ENCODE measurements at places on chromosomes 4 and X. TPM values are rescaled to one million over a fixed set of nuclear protein-coding genes. Genes with fewer than 3 reads are reported as not detected.

DNA sequence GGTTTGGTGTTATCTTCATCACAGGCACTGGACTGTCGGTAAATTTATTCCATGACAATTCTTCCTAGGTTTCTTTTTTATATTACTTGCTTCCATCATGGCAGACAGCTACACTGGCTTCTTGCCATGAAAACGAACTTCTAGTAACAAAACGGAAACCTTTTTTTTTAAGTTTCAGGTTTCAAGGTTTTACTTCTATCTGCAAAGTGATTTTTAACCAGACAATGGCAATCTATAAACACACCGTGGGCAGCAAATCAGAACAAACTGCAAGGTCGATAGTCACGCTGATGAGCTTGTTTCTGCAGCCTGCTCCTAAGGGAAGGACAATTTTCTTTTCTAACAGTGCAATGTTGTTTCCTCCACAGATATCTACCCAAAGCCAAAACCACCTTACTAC is 29.9 kb downstream of the XG start:
- no peak overlapping the region for H3K4me3 ChIP-seq
- no peaks in the 10 kb centered on the region for H3K36me3 ChIP-seq
- DNase-seq, result no peak
- H3K4me1 ChIP-seq, result no peaks in the 10 kb centered on the region

VEGFC gene
- total RNA-seq, result not detected

DNA sequence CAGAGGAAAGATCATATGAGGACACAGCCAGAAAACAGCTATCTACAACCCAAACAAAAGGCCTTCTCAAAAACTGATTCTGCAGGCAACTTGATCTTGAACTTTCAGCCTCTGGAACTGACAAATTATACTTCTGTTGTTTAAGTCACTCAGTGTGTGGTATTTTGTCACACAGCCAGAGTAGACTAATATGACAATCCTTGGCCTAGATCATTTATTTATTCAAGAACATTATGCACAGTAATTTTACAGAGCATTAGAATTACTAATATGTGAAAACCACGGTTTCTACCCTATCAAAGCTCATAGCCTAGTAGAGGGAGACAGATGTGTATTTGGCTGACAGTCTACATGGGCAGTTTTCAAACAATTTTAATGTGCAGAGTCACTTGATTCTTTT is 167.8 kb upstream of the PCDH18 start:
- H3K27ac ChIP-seq, result no peak overlapping the region
- no peak for DNase-seq
- no peaks in the 10 kb centered on the region for H3K36me3 ChIP-seq
- no peaks in the 10 kb centered on the region for H3K4me1 ChIP-seq
- H3K4me3 ChIP-seq, result no peak overlapping the region

GRCh38 chrX:16733013-16733412 is 13.6 kb downstream of the SYAP1 start:
- no peaks in the 10 kb centered on the region for H3K27me3 ChIP-seq
- peak overlapping the region; percentile 15 for H3K27ac ChIP-seq
- peaks cover 11% of the 10 kb centered on the region for H3K36me3 ChIP-seq

DNA sequence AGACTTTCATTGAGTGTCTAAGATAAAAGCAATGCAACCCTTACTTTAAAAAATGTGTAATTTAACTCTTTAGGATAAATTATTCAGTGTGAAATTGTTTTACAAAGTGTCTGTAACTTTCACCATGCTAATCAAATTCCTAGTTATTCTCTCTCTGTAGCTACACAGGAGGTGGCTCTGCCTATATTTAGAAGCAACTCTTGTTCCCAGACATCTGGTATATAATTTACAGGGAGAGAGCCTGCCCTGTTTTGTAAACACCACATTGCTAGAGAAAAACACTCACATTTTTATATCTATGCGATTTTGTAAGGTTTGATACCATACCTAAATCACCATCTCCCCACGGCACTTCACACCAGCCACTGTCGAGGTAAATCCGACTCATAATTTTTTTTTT is 35.5 kb upstream of the SPATA4 start:
- H3K4me1 ChIP-seq, result no peaks in the 10 kb centered on the region
- H3K27me3 ChIP-seq, result peaks cover 4% of the 10 kb centered on the region
- DNase-seq, result no peak
- no peak overlapping the region for H3K27ac ChIP-seq

RNF212 gene
- total RNA-seq, result 0.93 TPM

ALPK1 gene
- 9.7 TPM for total RNA-seq

DNA sequence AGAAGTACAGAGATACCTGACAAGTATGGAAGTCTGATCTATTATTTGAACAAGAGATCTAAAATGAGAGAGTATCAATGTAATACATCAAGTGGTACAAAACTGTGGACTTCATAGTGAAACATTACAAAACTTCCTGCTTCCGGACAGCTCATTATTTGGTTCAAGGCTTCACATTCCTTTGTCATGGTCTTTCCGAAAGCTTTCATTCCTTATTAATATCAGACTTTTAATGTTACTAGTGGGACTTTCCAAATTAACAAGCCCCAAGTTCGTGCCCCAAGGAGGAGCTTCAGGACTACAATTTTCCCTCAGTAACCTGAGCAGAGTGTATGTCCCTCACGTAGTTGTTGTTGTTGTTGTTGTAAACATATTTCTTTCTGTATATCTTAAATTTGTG is 1.2 kb downstream of the CHIC2 start:
- H3K36me3 ChIP-seq, result peaks cover 16% of the 10 kb centered on the region
- peaks cover 54% of the 10 kb centered on the region for H3K4me1 ChIP-seq
- DNase-seq, result no peak
- H3K27me3 ChIP-seq, result no peaks in the 10 kb centered on the region
- peak overlapping the region; percentile 94 for H3K27ac ChIP-seq

DNA sequence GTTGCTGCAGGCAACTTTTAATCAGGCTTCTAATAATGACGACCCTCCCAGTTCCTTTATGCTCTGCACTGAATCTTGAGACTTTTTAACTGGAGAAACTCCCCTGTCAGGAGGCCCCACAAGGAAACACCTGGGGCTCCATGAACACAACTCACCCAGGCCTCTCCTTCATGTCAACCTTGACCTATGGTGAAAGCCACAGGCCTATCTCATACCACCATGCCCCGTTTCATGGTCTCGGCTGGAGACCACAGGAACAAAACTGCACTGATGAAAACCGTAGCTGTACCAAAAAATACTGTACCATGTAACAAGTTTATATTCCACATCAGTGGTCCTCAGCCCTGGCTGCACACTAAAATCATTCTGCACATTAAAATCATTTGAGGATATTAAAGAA is 57.0 kb downstream of the ZNF827 start:
- H3K36me3 ChIP-seq, result peaks cover 28% of the 10 kb centered on the region
- no peak overlapping the region for H3K4me3 ChIP-seq
- no peaks in the 10 kb centered on the region for H3K27me3 ChIP-seq
- DNase-seq, result no peak

- peak overlapping the region; percentile 4 for H3K27ac ChIP-seq
- peaks cover 9% of the 10 kb centered on the region for H3K27me3 ChIP-seq
Observed at GRCh38 chrX:66200050-66200664, 36.1 kb downstream of the HEPH start.

RAB41 gene
- total RNA-seq, result not detected

GRCh38 chrX:45794323-45794994 is 593.8 kb upstream of the DIPK2B start:
- no peaks in the 10 kb centered on the region for H3K27me3 ChIP-seq
- H3K4me3 ChIP-seq, result no peak overlapping the region
- no peak for DNase-seq

GRCh38 chrX:153495362-153495751 is 577 bp downstream of the BGN start:
- H3K4me3 ChIP-seq, result no peak overlapping the region
- H3K27me3 ChIP-seq, result no peaks in the 10 kb centered on the region
- no peaks in the 10 kb centered on the region for H3K4me1 ChIP-seq
- H3K27ac ChIP-seq, result no peak overlapping the region
- H3K36me3 ChIP-seq, result no peaks in the 10 kb centered on the region

TDO2 gene
- total RNA-seq, result not detected

SATL1 gene
- total RNA-seq, result not detected

MUC7 gene
- not detected for total RNA-seq

DNA sequence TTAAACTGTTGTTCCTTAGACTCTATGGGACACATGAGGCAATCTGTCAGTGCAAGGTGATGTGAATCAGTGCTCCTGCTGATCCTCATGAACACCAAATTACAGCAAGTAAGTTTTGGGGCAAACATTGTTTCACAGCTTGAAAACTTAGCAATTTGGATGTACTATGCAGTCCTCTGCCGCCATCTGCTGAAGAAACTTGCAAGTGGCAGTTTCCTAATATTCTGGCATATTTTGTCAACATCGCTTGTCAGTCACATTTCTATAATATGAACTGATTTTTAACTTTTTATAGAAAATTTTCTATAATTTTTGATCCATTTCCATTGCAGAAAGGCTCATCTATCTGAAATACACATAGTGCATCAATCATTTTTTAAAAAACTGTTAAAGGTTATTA is 56.3 kb downstream of the ZAR1 start:
- no peak overlapping the region for H3K4me3 ChIP-seq
- peaks cover 5% of the 10 kb centered on the region for H3K4me1 ChIP-seq
- no peaks in the 10 kb centered on the region for H3K27me3 ChIP-seq
- no peak for DNase-seq

GRCh38 chr4:64940698-64941097 is 531.4 kb upstream of the TECRL start:
- no peaks in the 10 kb centered on the region for H3K36me3 ChIP-seq
- H3K27me3 ChIP-seq, result no peaks in the 10 kb centered on the region
- no peak for DNase-seq
- H3K4me1 ChIP-seq, result no peaks in the 10 kb centered on the region

- no peak overlapping the region for H3K4me3 ChIP-seq
- no peaks in the 10 kb centered on the region for H3K36me3 ChIP-seq
- no peak for DNase-seq
- no peaks in the 10 kb centered on the region for H3K4me1 ChIP-seq
Observed at GRCh38 chr4:93289831-93290230, 538.7 kb upstream of the ATOH1 start.

DNA sequence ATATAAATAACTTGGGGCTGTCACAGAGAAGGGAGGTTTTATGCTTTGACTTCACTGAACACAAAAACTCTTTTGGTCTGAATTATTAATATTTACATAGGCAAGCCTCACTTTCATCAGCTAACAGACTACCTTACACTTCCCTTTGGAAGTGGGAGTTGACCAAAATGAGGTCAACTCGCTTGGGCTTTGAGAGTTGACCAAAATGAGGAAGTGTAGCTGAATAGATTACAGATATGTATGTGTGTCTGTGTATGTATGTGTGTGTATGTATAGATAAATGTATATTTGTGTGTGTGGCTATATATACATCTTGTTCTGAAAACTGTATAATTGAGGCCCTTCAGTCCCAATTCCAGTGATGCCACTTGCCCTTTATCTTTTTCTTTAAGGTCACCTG is 113.3 kb upstream of the IL13RA1 start:
- H3K27ac ChIP-seq, result no peak overlapping the region
- no peaks in the 10 kb centered on the region for H3K4me1 ChIP-seq

DNA sequence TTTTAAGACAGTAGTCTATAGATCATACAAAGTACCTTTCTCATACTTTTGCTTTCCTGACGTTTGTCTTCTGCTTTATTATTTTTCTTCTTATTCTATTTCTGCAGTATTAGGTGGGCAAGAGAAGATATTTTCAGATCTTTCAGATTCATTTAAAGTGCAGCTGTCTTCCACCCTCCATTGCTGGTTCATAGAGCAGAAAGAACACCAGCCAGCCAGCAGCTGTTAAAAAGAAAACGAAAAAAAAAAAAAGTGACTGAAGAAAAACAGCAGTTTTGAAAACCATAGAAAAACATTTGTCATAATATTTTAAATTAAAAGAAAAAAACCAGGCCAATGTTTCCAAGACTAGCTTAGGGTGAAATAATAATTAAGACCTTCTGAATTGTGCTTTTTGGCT is 42.9 kb downstream of the SMAD1 start:
- no peak for DNase-seq
- H3K27me3 ChIP-seq, result peaks cover 7% of the 10 kb centered on the region
- H3K4me3 ChIP-seq, result no peak overlapping the region

SPANXA1 gene
- total RNA-seq, result not detected

XAGE2 gene
- total RNA-seq, result not detected

DNA sequence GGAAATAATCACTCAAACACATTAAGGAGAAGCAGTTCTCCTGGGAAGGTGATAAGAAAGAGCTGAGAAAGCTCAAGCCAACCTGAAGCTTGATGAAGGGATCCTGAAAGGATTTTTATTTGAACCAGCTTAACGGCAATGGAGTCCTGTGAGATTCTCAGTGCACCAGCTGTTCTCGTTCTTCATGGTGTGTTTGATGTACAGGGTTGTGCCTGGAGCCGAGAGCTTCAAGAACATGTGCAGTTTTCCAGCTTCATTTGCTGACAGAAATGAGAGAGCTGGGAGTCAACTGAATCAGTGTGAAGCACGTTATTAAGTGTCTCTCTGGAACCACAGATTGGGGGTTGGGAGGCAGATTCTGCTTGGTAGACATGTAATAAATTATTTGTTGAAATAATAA is 115.7 kb downstream of the ANKRD50 start:
- no peaks in the 10 kb centered on the region for H3K36me3 ChIP-seq
- H3K27me3 ChIP-seq, result no peaks in the 10 kb centered on the region
- no peaks in the 10 kb centered on the region for H3K4me1 ChIP-seq
- no peak overlapping the region for H3K27ac ChIP-seq

- H3K36me3 ChIP-seq, result no peaks in the 10 kb centered on the region
- H3K27ac ChIP-seq, result no peak overlapping the region
- DNase-seq, result no peak
- no peaks in the 10 kb centered on the region for H3K4me1 ChIP-seq
- H3K4me3 ChIP-seq, result no peak overlapping the region
- peaks cover 1% of the 10 kb centered on the region for H3K27me3 ChIP-seq
Observed at GRCh38 chrX:134002921-134003615, 17.7 kb upstream of the GPC3 start.

DNA sequence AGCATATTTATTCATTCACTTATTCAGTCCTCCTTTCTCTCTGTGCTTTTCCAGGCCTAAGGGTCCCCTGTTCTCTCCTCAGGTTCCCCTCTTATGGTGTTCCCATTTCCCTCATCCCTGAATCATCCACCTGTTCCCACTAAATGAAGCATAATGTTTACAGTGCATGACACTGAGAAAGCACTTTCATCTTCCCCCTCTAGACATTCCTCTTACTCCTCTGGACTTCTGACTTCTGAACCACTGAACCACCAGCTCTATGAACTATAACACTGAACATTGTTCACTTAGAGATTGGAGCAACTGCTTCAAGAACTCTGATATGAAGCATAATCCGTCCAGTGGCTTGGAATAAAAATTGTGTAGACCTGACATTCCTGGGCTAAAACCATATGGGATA is 59.5 kb downstream of the CD38 start:
- H3K27ac ChIP-seq, result peak overlapping the region; percentile 9
- peaks cover 71% of the 10 kb centered on the region for H3K36me3 ChIP-seq
- no peak overlapping the region for H3K4me3 ChIP-seq
- peaks cover 33% of the 10 kb centered on the region for H3K4me1 ChIP-seq
- no peaks in the 10 kb centered on the region for H3K27me3 ChIP-seq

GRCh38 chr4:89949782-89950387 is 55.2 kb downstream of the MMRN1 start:
- H3K27ac ChIP-seq, result no peak overlapping the region
- no peak overlapping the region for H3K4me3 ChIP-seq
- no peaks in the 10 kb centered on the region for H3K4me1 ChIP-seq
- no peaks in the 10 kb centered on the region for H3K36me3 ChIP-seq

DNA sequence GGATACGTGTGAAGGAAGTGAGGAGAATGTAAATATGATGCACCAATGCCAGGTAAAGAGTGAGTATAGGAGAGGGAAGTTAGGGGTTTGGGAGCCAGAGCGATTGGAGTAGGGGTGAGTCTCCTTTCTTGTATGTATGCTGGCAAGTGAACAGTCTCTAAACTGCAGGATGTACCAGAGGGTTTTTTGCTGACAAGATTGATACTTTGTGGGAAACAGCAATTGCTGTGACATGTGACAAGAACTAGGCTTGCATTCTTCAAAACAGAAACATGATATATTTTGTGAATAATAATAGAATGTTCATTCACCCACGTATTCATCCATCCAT is 706 bp downstream of the CHIC1 start:
- no peaks in the 10 kb centered on the region for H3K27me3 ChIP-seq
- peak overlapping the region; percentile 98 for H3K4me3 ChIP-seq
- DNase-seq, result no peak
- H3K27ac ChIP-seq, result peak overlapping the region; percentile 99

All from activated T-helper 1 cell treated with anti-CD3 and anti-CD28 coated beads, Interleukin-12 subunit alpha, Interleukin-12 subunit beta, Interleukin-2, Interleukin-4 antibody, amounts not matched to agents 30 ng/mL and 10 ng/mL and 1 ng/mL, durations not matched to agents 14 hours and 24 hours and 36 hours (primary cell).